ENCODE measurements at places on chromosomes 6 and 20.

DNA sequence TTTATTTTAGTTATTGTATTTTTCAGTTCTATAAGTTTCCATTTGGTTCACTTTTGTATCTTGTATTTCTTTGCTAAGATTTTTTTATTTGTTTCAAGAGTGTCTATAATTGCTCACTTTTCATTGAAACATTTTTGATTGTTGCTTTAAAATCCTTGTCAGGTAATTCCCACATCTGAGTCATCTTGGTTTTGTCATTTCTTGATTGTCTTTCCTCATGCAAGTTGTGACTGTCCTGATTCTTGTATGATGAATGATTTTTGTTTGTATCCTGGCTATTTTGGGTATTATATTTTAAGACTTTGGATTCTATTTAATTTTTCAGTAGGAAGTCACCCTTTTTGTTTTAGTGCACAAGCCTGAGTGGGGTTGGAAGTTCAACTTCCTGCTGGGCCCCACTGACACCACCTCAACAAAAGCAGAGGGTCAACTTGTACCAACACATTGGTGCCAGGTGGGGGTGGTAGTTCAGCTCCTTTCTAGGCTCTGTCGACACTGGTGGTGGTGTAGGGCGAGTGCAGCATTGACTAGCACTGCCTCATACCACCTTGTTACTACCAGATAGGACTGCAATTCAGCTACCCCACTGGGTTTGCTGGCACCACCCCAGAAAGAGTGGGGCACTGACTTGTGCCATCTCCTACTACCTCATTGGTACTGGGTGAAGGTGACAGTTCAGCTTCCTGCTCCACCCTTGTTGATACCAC, 8.8 kb downstream of the RSPH3 start:
- no peak overlapping the region for H3K4me3 ChIP-seq
- no peak overlapping the region for H3K27ac ChIP-seq
- H3K4me1 ChIP-seq, result no peaks in the 10 kb centered on the region
- peaks cover 3% of the 10 kb centered on the region for H3K27me3 ChIP-seq
- H3K36me3 ChIP-seq, result peaks cover 30% of the 10 kb centered on the region
- DNase-seq, result no peak

DNA sequence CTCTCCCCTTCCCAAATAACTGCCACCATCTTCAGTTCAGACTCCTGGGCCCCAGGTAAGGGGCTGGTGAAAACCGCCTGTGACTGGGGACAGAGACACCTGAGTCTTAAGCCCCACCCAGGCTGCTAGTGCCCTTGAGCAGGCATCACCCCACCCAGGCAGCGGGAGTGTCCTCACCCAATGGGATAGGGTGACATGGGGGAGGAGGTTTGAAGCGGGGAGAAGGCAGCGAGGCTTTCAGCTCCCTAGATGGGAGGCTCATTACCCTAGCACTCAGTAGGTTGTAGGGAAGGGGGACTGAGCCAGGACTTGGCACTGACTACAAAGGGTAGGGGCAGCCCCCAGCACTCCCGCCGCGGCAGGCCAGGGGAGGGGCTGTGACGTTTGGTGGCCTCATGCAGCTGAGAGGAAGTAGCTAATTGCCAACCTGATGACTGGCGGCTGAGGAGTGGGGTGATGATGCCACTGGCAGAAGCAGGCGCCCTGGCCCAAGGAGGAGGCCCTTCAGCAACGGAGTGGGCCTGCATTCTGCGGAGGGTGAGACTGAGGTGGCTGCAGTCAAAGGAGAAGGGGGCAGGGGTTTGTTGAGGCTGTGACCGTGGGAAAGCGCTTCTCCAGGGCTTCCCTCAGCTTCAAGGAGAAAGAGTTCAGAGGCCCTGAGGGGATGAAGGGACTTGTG, 126.9 kb downstream of the MRPL14 start:
- peaks cover 5% of the 10 kb centered on the region for H3K36me3 ChIP-seq
- H3K27me3 ChIP-seq, result peaks cover 5% of the 10 kb centered on the region
- DNase-seq, result no peak
- H3K27ac ChIP-seq, result no peak overlapping the region
- H3K4me1 ChIP-seq, result peaks cover 3% of the 10 kb centered on the region

- no peaks in the 10 kb centered on the region for H3K36me3 ChIP-seq
- no peak for DNase-seq
- H3K4me1 ChIP-seq, result peaks cover 4% of the 10 kb centered on the region
- peaks cover 2% of the 10 kb centered on the region for H3K27me3 ChIP-seq
- no peak overlapping the region for H3K27ac ChIP-seq
These were observed 51.9 kb downstream of the L3MBTL3 start for GRCh38 chr6:130070326-130070725.

- DNase-seq, result no peak
- no peak overlapping the region for H3K27ac ChIP-seq
- no peaks in the 10 kb centered on the region for H3K27me3 ChIP-seq
These were observed 59.2 kb downstream of the POPDC3 start for GRCh38 chr6:105120570-105120969.

DNA sequence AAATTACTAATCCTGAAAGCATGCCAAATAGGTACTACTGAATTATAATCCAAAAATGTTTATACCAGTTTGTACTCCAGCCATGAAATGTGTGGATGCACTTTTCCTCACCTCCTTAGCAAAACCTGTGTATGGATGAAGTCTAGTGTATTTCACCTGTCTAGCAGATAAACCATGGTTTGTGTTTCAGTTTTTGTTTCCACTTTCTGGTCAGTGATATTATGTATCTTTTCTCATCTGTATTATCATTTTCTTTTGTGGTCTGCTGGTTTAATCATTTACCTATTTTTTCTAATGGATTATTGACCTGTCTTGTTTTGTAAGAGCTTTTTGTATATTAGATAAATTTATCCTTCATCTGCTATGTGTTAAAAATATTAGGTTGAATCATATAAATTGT, 41.0 kb upstream of the TMEM217 start:
- no peaks in the 10 kb centered on the region for H3K27me3 ChIP-seq
- no peaks in the 10 kb centered on the region for H3K4me1 ChIP-seq
- DNase-seq, result no peak
- no peak overlapping the region for H3K4me3 ChIP-seq

- H3K27me3 ChIP-seq, result peaks cover 3% of the 10 kb centered on the region
- H3K36me3 ChIP-seq, result no peaks in the 10 kb centered on the region
- no peak for DNase-seq
- no peak overlapping the region for H3K27ac ChIP-seq
These were observed 124.7 kb upstream of the SUPT3H start for GRCh38 chr6:45502456-45502855.

- no peak for DNase-seq
- H3K27ac ChIP-seq, result no peak overlapping the region
- H3K36me3 ChIP-seq, result no peaks in the 10 kb centered on the region
- peaks cover 4% of the 10 kb centered on the region for H3K4me1 ChIP-seq
These were observed 122.8 kb downstream of the TASP1 start for GRCh38 chr20:13515796-13516558.
